Activated T-helper 17 cell treated with anti-CD3 and anti-CD28 coated beads, Interleukin-2, amount 50 U/mL, for 72 hours (primary cell): ENCODE measurements at places on chromosomes 13 and 19.

DNA sequence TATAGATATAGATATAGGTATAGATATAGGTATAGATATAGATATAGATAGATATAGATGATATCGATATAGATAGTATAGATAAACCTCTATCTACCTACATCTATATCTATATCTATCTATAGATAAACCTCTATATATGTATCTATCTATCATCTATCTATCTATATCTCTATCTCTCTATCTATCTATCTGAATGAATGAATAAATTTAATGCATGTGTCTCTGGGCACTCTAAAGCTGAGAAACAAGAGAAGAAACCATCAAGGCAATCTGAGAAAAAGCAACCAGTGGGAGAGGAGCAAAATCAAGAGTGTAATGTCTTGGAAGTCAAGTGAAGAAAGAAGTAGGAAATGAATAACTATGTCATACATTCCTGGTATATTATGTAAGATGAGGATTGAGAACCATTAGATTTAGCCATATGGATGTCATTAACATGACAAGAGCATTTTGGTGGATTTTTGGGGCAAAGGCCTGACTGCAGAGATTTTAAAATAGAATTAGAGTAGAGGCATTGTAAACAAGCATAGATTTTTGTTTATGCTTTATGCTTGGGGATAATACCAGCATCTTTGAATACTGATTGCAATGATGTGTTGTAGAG, 1262.7 kb upstream of the MIR17HG start:
- ATAC-seq: no peak

DNA sequence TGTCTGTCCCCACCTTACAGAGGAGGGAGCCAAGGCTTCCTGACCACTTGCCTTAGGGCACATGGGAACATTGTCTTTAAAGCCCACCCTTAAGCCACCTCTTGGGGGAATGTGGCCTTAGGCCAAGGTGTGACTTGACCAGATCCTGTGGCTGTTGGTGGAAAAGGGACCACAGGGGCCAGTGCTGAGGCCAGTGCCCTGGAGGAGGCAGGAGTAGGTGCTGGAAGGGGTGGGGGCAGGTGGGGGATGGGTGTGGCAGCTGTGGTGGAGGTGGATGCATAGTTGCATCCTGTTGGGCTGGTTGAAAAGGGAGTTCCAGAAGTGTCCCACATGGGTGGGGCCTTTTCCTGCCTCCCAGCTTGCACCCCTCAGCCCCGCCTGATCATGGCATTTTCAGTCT, 44.8 kb downstream of the DNM2 start:
- ATAC-seq: no peak

DNA sequence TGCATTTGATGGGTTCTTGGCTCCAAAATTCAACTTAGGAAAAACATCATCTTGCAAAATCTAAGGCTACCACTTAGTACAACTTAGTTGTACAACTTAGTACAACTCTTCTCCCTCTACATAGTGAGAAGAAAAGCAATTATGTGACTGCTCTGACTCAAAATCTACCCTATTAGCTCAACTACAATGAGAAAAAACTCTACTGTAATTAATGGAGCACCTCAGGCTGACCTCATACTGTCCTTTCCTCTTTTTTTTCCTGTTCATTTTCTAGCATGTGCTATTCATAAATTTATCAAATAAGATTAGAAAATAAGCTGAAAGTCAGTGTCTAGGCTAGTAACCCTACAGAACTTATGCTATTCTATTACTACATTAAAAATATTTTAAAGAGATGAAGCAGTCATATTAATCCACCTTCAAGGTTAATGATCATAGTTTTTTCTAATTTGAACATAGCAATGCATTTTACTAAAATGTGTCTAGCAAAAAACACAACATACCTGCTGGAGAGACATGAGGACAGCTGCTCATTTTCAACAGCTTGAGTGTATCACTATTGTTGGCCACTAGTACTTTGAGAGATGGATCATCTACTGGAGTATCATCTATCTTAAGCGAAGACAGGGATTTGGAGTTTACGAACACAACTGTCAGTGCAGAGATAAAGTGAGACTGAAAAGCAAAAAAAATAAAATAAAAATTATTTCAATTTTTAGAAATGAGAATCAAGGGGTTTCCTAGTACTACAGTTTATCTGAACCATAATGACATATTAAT, 11.9 kb downstream of the FBXL3 start:
- ATAC-seq: no peak

GRCh38 chr13:32829676-32830335, 186.4 kb upstream of the KL start:
- peak; percentile 56 for ATAC-seq

DNA sequence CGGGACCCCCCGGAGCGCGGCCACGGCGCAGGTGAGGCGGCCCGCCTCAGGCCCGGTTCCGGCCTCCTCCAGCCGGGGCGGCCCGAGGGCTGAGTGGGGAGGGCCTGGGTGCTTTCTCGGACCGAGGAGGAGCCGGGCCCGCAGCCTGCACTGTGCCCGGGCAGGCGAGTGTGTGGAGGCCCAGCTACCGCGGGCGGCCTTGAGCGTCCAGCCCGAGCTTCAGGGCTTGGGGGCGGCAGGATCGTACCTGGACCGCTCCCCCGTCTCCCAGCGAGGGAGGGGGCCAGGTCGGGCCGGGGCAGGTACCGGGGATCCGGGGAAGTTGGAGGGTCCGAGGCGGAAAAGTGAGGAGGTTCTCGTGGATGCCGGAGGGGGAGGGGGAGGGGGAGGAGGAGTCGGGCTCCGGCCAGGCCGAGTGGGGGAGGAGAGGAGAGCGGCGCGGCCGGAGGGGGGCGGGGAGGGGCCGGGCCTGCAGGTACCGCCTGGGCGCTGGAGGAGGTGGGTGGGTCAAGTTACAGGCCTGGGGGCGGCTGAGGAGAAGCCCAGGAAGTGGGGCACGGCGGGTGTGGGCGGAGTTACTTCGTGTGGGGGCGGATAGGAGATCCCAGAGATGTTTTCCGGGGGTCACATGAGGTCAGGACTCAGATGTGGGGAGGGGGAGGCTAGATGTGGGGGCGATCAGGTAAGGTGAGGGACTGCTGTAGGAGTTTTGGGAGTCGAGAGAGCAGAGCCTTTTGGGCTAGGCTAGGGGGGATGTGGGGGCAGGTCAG, 545 bp downstream of the NACC1 start:
- ATAC-seq: peak; percentile 4

- no peak for ATAC-seq
Measured at GRCh38 chr13:110042253-110042950, 256.0 kb upstream of the IRS2 start.

DNA sequence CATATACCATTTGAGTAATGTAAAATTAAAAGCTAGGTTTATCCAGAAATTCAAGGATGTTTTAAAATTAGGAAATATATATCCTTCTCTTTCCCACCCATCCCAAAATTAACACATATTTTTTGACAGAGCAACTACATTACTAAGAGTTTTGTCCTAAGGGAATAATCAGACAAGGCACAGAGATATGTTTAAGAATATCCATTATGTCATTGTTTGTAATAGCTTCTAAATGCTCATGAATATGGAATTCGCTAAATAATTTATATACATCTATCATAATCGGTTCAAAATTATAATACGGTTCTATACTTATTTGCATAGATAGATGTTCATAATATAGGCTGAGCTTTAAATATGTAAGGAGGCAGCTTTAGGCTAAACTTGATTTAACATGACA, 9.8 kb downstream of the UBL3 start:
- ATAC-seq: no peak

GRCh38 chr13:45702869-45703391, 810 bp downstream of the CBY2 start:
- ATAC-seq: no peak

DNA sequence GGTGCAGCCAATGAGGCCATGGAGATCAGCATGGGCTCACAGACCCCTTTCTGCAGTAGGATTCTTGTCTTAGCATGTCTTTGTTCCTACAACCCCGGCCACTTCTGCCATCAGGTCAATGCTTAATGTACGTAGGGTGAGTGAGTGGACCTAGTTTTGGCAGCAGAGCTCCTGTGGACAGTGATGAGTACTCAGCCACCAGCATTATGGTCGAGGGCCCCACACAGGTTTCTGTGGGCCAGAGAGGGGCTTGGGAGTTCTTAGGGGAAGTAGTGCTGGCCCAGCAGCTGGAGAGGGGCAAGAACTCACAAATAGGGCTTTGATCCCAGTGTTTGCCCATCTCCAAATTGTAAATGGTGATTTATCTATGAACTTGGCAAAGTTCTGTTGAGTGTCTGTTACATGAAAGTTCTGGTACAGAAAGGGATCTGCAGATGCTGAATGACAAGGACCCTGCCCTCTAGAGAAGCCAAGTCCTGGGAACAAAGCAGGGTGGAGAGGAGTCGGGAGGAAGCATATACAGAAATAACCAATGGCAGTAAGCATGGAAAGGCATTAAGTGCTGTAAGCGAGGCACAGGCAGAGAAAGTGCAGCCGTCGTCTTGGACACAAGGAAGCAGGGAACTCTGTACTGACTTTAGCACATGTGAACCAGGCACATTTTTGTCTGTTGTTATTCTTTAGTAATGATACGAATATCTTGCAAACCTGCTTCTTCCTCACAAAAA, 185.1 kb downstream of the MTUS2 start:
- no peak for ATAC-seq

DNA sequence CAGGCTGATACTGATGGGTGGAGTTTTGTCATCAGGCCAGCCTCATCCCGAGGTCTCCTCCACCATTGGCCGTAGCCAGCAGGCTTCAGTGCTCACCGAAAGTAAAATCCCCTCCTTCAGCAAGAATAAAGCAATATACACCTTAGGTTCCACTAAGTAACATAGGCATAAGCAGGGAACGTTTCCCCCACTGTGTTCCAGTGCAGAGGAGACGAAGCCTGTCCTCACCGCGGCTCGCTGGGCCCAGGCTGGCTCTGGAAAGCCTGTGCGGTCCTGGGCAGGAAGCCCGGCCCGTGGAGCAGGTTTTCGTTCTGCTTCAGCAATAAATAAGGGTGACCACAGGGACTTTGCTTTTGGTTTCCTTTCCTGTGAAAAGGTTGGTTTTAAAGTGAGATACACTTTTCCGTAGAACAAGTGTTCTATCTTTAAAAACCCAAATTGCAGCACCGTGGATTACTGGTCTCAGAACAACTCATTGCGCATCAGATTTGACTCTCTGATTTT, 16.3 kb upstream of the TEX29 start:
- peak; percentile 84 for ATAC-seq

DNA sequence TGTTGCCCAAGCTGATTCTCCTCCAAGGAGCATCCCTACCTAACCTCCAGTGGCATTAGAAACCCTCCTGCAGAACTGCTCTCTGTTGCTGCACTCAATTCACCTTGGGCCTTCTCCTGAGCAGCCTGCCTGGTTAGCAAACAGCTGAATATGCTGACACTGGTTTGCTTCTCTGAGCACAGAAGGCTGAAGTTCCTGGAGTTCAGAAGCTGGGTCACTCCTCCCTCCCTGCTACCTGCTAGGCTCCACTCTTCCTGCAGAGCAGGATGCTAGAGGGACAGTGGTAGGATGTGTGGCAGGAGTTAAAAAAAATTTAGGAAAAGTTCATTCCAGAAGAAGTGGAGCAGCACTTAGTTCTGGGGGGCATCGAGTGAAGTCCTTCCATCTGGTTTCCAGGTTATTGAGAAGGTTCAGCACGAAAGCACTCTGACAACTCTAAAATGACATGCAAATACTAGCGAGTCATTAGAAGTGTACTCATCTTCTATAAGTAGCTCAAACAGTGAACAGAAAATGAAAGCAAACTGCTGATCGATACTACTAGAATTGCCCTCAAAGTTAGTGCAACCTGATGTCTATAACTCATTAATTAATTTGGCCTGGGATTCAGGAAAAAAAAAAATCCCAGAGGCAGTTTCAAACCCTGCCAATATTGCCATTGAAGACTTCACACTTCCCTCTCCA, 293.7 kb downstream of the POU4F1 start:
- no peak for ATAC-seq

DNA sequence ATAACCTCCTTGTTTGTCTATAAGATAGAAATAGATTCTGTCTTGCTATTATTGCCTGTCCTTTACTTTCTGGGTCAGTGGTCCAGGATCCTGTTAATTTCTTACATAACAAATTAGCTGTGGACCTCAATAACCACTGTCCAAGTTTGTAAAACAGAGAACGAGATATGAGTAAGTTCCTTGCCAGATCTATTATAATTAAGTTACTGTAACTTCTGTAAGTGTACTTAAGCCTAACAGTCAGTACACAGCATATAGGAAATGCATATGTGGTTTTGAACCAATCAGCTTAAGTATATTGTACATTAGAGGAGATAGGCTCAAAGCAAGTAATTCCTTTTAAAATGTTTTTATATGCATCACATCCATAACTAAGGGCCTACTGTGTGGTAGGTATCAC, 34.9 kb downstream of the HTR2A start:
- no peak for ATAC-seq

GRCh38 chr13:75426421-75426820, 55.5 kb downstream of the TBC1D4 start:
- no peak for ATAC-seq

GRCh38 chr13:52359534-52359933, 46.4 kb downstream of the THSD1 start:
- no peak for ATAC-seq

GRCh38 chr13:86559901-86560300, 760.7 kb upstream of the SLITRK6 start:
- ATAC-seq: no peak

- no peak for ATAC-seq
Measured at GRCh38 chr19:16142032-16142580, 1.4 kb upstream of the HSH2D start.

DNA sequence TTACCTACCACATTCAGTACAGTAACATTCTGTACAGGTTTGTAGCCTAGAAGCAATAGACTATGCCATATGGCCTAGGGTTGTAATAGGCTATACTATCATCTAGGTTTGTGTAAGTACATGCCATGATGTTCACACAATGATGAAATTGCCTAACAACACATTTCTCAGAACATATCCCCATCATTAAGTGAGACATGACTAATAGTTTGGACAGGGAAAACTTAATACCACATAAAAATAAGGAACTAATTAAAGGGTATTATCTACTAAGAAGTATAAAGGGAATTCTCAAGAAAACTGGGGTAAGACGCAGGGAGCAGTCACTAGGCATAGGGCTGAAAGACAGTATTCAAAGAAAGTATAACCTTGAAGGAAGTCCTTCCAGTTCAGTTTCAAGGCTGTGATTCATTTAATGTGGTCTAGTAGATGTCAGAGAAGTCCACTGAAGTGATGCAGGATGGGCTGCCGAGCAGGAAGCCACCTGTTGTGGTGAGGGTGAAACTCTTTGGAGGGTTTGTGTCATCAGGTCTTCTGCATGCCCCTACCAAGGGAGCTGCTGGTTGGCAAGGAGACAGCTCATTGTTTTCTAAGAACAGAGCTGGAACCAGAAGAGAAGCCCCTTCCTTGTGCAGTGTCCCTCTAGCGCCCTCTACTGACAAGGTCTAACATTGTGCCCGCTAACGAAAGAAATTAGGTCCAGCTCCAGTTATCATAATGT, 122.9 kb downstream of the OLFM4 start:
- ATAC-seq: peak; percentile 86

DNA sequence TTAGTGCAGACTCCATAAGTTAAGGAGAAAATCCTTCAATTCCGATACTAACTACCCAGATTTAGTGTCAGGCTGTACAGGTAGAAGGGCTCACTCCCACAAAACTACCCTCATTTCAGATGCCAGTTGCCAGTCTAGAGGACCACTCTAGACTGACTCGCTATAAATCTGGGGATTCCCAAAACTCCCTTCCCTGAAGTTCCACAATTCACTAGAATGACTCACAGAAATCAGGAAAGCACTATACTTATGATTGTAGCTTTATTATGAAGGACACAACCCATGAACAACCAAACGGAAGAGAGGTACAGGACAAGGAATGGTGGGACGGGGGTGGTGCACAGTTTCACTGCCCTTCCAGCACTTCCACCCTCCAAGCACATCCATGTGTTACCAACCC, 321.2 kb downstream of the DIAPH3 start:
- no peak for ATAC-seq
